ENCODE measurements at places on chromosomes 11 and 22. TPM values are rescaled to one million over a fixed set of nuclear protein-coding genes. Genes with fewer than 3 reads are reported as not detected.

The CLMP gene
- total RNA-seq: 90.7 TPM

The VPREB1 gene
- not detected for total RNA-seq

The CNGA4 gene
- not detected for total RNA-seq

The SLC22A25 gene
- total RNA-seq: not detected

The SLCO2B1 gene
- total RNA-seq: not detected

The BIRC3 gene
- 1.9 TPM for total RNA-seq

The CHEK2 gene
- total RNA-seq: 28.9 TPM

The TIMP3 gene
- total RNA-seq: 68.1 TPM

The MRPL11 gene
- 72.1 TPM for total RNA-seq

The GSTT2B gene
- 31.1 TPM for total RNA-seq

The TAGLN gene
- total RNA-seq: 515 TPM

The C11orf86 gene
- not detected for total RNA-seq

The DRICH1 gene
- total RNA-seq: not detected

The PAMR1 gene
- 26.1 TPM for total RNA-seq

The RNF169 gene
- total RNA-seq: 7.9 TPM

The TMEM45B gene
- total RNA-seq: not detected

The CASP1 gene
- 19.3 TPM for total RNA-seq

Data from bronchus fibroblast of lung (primary cell).